ENCODE measurements at places on chromosomes 1 and 21. TPM values are rescaled to one million over a fixed set of nuclear protein-coding genes. Genes with fewer than 3 reads are reported as not detected.

The FOXO6 gene
- 3.6 TPM for total RNA-seq

GRCh38 chr1:85363521-85363920 is 87.1 kb upstream of the BCL10 start:
- ATAC-seq, result no peak

The HMCN1 gene
- total RNA-seq, result 1.5 TPM

- no peak for ATAC-seq
These were observed 6.8 kb upstream of the EFCAB14 start for GRCh38 chr1:46725736-46726108.

DNA sequence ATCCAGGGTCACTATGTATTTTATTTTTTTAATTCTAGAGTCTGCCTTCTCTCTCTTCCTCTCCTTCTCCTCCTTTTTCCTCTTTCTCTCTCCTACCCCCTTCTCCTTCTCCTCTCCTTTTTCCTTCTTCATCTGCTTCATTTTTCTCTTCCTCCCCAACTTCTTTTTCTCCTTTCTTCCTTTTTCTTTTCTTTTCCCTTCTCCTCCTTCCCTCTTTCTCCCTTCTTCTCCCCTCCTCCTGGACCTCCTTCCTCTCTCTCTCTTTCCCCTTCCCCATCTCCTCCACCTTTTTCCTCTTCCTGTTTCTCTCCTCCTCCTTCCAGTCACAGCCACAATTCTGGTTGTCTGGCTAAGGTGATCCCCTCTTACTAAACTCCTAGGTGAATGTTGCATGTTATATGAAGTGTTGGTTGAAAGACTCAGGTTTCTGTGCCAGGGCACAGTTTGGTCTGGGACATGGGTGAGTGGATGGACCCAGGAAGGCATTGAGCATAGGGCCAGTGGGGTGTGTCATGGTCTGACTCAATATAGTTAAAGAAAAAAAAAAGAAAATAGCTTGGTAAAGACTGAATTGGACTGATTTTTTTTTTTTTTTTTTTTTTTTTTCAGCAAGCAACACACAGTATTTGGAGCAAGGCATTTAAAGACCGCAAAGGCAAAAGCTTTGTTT is 266.9 kb downstream of the TGFB2 start:
- no peak for ATAC-seq

DNA sequence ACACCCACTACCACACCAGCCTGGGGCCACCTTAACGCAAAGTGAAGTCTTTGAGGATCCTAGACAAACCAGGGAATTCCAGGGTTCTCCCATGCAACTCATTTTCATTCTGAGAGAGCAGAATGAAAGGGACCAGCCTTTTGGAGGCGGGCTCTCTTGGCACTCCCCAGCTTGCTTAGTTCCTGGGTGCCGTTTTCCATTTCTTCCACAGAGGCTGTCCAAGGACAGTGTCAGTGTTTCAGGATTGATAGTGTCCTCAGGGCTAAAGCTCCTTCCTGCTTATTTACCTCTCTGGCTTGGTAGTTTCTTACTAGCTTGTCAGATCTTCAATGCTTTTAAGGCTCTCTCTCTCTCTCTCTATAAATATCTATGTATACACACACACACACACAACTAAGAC is 30.1 kb upstream of the GNG4 start:
- no peak for ATAC-seq

The KCNK1 gene
- 0.37 TPM for total RNA-seq

DNA sequence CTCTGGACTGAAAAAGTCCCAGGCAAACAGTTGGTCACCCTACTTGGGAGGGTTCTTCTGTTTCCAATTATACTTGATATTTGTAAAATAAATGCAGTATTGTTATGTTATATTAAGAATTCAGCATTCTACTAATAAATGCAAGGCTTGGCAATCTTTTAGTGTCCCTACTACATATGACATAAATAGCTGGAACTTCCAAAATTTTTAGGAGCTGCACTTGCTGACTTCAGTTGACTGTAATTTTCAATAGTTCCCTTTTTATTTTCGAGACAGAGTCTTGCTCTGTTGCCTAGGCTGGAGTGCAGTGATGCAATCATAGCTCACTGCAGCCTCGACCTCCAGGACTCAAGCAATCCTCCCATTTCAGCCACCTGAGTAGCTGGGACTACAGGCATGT is 20.0 kb downstream of the FOXD3 start:
- no peak for ATAC-seq

DNA sequence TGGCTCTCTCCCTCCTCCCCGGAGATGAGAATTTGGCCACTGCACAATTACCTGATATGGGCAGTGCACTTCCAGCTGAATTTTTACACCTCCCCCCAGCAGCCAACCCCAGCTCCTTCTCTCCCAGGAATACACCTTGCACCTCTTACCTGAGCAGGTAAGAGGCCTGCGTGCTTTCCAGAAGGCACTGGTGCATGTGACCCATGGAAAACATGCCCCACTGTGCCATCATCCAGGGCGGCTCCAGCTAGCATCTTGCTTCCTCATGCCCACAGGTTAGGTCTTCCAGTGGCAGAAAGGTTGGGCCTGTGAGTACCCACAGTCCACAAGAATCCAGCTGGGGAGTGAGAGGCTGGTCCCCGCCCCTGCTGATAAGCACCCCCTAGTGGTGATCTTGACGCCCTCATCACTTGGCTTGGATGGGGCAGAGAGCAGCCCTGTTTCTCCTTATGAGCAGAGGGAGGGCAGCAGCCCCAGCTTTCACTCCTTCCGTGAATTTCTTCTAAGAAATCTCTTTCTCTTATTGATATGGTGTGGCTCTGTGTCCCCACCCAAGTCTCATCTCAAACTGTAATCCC is 57.8 kb downstream of the EDARADD start:
- ATAC-seq, result no peak

The HSPB7 gene
- total RNA-seq, result 0.45 TPM

The CDCA8 gene
- 1.00 TPM for total RNA-seq

- no peak for ATAC-seq
These were observed 1.9 kb downstream of the KCNQ4 start for GRCh38 chr1:40785446-40785845.

The FCRL2 gene
- total RNA-seq, result 1.2 TPM

GRCh38 chr1:226520640-226521355 is 27.8 kb upstream of the STUM start:
- ATAC-seq, result no peak

The LCK gene
- total RNA-seq, result not detected

- peak; percentile 82 for ATAC-seq
These were observed 171.1 kb downstream of the DAB1 start for GRCh38 chr1:57252597-57253294.

The F13B gene
- 0.22 TPM for total RNA-seq

The PADI3 gene
- total RNA-seq, result not detected

DNA sequence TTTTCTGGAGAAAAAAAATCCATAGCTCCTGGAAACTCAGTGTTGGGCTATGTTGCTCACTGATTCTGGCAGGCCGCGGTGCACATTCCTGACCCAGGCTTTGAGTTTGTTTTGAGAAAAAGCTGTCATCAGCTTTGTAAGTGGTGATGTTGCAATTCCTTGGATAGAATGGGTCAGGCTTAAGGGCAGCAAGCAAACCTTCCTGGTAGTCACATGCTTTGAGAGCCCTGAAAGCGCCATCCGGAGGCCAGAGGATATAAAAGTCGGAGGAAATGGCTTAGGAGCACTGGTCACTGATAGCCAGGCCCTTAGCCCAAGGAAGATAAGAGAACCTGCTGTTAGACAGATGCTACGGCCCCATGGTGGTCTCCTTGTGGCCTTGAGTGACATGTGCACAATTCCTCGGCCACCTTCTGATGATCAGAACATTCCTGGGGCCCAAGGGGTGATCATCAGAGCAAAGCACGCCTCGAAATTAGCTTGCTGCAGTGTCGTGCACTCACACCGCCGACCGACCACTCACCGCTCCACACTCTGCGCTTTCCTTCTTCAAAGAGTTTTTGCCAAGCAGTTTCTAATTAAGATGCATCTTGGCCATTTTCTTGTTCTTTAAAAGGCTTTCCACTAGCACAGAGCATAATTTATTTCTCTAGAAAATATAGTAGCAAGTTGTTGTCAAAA is 78.6 kb downstream of the MAN1C1 start:
- ATAC-seq, result peak; percentile 35

DNA sequence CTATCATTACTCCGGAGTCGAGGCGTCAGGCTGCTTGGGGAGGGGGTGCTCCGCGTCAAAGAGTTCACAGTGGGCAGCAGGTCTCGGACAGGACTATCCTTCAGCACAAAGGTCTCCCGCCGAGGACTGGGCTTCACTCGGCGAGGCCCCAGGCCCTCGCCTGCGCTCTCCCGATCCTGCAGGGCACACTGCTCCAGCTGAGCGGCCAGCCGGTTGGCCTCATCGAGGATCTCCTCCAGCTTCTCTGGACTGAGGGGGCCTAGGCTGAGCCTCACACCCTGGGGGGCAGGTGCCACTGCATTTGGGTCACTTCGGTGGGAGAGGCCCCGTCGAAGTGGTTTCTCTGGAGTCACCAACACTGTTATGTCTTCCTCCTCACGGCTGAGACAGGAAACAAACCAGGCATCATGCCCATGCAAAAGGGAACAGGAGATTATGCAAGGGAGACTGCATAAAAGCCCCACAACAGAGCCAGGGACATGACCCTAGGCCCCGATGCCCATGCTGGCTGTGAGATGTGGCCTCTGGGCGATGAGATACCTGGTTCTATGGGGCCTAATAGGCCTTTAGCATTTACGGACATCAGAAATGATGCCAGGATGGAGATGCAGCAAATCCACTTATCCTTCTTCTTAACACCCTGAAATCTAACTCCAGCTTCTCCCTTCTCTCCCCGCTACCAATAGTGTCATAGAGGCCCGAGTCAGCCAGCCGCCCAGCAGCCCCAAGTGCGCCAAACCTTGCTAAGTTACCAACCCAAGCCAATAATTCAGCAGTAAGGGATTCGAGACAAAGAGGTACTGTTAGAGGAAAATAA is 1.1 kb downstream of the PSRC1 start:
- ATAC-seq, result no peak

DNA sequence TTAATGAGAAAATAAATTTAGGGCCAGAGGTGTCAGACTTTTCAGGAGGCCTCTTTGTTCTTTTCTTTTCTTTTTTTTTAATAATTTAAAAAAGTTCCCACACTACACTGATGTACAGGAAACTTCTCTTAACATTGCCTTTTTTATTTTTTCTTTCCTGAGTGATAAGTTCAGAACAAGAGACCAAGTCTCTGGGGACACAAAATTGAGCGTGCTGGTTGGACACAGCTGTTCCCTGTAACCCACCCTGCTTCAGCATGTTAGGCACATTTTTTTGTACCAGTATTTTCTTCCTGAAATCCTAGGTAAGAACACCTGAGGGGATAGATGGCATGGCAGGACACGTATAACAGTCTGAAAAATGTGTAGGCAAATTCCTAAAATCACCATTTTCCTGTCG is 50.1 kb downstream of the PBX1 start:
- no peak for ATAC-seq

The DENND2C gene
- total RNA-seq, result 2.3 TPM

- no peak for ATAC-seq
These were observed 22.7 kb upstream of the PRKACB start for GRCh38 chr1:84121360-84121759.

The CACNA1S gene
- 0.04 TPM for total RNA-seq

GRCh38 chr21:39923476-39923875 is 56.2 kb downstream of the PCP4 start:
- ATAC-seq, result peak; percentile 41

DNA sequence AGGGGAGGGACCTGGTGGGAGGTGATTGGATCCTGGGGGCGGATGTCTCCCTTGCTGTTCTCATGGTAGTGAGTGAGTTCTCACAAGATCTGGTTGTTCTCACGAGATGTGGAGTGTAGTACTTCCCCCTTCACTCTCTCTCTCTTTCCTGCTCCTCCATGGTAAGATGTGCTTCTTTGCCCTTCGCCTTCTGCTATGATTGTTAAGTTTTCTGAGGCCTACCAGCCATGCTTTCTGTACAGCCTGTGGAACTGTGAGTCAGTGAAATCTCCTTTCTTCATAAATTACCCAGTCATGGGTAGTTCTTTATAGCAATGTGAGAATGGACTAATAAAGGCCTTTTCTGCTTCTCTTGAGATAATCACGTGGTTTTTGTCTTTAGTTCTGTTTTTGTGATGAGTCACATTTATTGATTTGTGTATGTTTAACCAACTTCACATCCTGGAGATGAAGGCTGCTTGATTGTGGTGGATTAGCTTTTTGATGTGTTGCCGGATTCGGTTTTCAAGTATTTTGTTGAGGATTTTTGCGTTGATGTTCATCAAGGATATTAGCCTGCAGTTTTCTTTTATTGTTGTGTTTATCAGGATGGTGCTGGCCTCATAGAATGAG is 45.5 kb downstream of the RABGAP1L start:
- ATAC-seq, result no peak

The PLA2G2A gene
- 0.94 TPM for total RNA-seq

The TRIM67 gene
- 18.0 TPM for total RNA-seq

DNA sequence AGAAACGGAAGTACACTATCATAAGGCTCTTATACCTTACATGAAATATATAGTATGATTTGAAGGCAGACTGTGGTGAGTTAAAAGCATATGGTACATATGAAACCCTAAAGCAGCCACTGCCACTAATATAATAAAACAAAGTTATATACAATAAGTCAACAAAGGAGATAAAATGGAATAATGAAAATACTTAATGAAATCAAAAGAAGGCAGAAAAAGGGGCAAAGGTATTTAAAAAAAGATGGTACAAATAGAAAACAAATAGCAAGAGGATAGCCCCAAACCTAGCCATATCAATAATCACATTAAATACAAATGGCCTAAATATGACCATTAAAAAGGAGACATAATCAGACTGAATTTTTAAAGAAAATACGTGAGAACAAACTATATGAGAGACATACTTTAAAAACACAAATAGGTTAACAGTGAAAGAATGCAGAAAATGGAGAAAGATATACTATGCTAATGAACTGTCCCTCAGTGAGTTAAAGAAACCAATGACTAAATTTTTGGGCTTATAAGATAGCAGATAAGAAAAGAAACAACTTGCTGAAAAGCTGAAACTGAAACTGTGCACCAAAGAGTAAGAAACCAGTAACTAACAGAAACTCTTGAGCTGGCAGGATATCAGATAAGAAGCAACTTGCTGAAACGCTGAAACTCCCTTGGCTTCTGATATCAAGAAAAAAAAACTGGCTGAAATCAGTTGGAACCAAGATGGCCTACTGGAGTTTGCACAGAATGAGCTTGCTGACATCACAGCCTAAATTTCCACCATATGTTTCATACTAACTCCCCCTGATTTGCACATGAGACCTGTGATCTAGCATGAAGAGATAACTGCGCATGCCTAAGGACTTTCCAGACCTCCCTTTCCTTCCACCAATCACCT is 44.3 kb upstream of the IL10 start:
- ATAC-seq, result no peak

All from motor neuron (in vitro differentiated cells).